Left ventricle myocardium superior (tissue), 1 donor: ENCODE measurements at places on chromosomes 3 and 15. TPM values are rescaled to one million over a fixed set of nuclear protein-coding genes. Genes with fewer than 3 reads are reported as not detected.

GRCh38 chr3:135807879-135808278, 157.6 kb upstream of the PPP2R3A start:
- DNase-seq, result no peak

GOLGA8T gene
- 0.27 TPM for total RNA-seq

DNA sequence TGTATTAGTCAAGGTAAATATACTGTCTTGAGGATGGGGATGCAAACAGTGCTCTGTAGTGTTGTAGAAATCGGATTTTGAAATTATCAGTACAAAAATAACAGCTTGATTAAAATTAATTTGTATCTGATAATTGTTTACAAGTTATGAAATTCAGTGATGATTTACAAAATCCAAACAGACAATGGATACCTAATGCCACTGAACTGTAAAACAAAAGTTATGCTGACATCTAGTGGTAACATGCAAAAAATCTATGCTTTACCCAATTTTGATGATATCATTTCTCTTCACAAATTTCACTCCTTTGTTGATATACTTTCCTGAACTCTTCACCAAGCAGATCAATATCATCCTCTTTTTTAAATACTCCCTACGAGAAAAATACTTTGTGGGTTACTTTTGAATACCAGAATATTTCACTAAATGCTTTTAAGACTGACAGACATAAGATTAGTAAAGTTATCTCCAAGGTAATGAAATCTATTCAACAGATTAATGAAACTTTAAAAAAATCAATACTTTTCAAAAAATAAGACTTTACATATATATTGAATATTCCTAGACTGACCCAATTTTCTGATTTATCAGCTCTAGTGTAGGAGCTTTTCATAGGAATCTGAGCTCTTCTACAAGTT, 36.0 kb downstream of the MNS1 start:
- no peak for DNase-seq

GRCh38 chr3:129621626-129622225, 15.2 kb upstream of the PLXND1 start:
- no peak for DNase-seq

SEMA3B gene
- 20.6 TPM for total RNA-seq

PP2D1 gene
- not detected for total RNA-seq

KY gene
- total RNA-seq, result 20.6 TPM

GUCA1C gene
- total RNA-seq, result 1.8 TPM

ACY1 gene
- total RNA-seq, result 18.5 TPM

GPD1L gene
- 246 TPM for total RNA-seq

- no peak for DNase-seq
Observed at GRCh38 chr3:114622001-114622400, 328.2 kb downstream of the TIGIT start.

- no peak for DNase-seq
Observed at GRCh38 chr3:167835359-167835758, 99.8 kb downstream of the SERPINI1 start.

ACTC1 gene
- 14,086 TPM for total RNA-seq

GRCh38 chr15:37764733-37765191, 169.7 kb upstream of the TMCO5A start:
- no peak for DNase-seq

MINAR1 gene
- 0.07 TPM for total RNA-seq

DNA sequence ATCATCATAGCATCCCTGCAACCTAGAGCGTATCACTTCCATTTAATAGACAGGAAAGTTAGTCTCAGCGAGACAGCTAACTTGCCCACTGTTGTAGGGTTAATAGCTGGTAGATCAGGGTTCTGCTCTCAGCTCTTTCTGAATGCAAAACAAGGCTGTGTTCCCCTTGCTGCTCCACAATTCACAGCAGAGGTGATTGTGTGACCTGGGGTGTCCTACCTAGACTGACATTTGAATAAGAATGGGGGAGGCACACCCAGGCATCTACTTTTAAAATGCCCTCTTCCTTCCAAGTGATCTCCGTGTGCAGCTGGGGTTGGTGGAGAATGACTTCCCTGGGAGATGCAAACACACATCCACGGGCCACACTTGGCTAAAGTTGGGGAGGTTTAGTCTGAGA, 43.0 kb upstream of the CACNA2D3 start:
- DNase-seq, result no peak
